ENCODE measurements at places on chromosomes 11 and 22.

GRCh38 chr22:46775850-46776826, 13.7 kb downstream of the TBC1D22A start:
- DNase-seq: no peak

DNA sequence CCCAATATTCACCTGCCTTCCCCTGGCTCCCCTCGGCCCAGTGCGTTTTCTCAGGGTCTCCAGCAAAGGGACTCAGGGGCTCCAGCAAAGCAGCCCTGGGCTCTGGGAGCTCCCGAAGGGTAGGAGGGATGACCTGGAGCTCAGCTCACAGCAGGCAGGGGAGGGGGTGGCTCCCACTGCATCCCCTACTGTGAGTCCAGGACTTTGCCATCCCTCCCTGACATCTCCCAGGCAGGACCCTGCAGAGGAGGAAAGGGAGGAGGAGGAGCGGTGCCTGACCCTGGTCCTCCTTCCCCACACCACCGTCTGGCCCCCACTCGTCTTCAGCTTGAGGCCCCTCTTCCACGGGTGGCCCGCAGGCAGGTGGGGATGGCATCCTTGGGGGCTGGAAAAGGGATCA, 5.0 kb downstream of the CABP7 start:
- no peak for DNase-seq

DNA sequence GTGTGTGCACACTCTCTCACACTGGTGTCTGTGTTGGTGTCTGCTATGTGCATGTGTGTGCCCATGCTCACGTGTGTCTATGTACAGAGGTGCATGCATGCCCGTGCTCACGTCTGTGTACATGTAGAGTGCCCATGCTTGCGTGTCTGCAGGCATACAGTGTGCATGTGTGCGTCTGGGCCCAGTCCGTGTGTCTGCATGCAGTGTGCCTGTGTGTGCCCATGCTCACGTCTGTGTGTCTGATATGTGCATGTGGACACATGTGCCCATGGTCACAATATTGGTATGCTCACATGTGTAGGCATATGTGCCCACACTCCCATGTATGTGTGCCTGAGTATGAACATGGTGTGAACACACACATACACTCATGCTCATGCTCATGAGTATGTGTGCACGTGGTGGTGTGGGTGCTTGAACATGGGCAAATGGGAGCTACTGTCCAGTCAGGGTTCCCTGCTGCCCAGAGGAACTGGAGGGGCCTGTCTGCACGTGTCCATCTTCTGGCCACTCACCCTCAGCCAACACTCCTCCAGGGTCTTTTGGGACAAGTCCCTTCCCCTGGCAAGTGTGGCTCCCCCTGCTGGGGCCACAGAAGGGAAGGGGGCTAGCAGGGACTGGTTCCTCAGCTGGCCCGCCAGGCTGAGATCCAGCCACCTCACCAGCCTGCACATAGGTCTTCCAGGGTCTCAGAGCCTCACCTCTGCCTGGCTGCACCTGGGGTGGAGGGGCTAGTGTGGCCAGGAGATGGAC, 7.3 kb upstream of the TBX1 start:
- no peak for DNase-seq

GRCh38 chr11:13896981-13897353, 65.6 kb upstream of the SPON1 start:
- DNase-seq: no peak

DNA sequence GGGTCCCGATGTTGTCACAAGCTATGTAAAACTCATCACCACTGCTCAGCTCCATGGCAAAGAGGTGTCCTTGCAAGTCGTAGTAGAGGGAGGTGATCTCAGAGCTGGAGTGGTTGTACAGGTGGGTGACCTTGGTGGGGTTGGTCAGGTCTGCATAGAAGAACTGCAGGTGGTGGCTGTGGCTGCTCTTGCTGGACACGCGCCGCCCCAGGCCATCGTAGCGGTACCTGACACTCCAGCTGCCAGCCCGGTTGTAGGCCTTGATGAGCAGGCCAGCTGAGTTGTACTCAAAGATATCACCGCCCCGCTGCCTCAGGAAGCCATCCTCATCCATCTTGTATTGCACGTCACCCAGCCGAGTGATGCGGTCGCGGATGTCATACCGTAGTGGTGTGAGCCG, 94.6 kb upstream of the NARS2 start:
- no peak for DNase-seq

GRCh38 chr11:97614606-97615005, 1224.8 kb downstream of the JRKL start:
- DNase-seq: no peak

GRCh38 chr11:11513422-11513821, 108.4 kb downstream of the GALNT18 start:
- no peak for DNase-seq

GRCh38 chr11:17927681-17928343, 85.0 kb downstream of the SERGEF start:
- DNase-seq: no peak

- no peak for DNase-seq
These were observed 351.9 kb downstream of the ETS1 start for GRCh38 chr11:128235426-128235825.

DNA sequence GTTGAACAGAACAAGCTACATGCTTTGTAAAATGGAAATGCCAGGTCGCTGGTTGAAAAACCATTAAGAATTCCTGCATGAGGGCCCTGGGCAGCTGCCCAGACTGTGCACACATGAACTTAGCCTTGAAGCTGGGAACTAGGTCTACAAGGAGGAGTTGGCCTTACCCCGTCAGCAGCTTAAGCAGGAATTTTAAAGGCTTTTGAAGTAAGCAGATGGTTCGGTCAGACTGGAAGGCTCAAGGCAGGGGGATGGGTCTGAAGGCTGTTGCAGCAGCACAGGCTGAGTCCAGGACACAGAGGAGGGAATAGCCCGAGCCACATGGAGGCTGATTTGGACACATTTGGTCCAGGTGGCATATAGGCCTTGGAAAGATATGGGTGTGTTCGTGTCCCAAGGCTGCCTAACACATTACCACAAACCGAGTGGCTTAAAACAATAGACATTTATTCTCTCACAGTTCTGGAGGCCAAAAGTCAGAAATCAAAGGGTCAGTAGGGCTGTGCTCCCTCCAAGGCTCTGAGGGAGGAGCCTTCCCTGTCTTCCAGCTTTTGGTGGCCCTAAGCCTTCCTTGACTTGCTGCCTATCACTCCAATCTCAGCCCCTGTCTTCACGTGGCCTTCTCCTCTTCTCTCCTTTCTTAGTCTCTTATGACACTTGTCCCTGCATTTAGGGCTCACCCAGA, 11.6 kb downstream of the LIF start:
- DNase-seq: no peak

- no peak for DNase-seq
These were observed 40.2 kb downstream of the FZD4 start for GRCh38 chr11:86914865-86915519.

DNA sequence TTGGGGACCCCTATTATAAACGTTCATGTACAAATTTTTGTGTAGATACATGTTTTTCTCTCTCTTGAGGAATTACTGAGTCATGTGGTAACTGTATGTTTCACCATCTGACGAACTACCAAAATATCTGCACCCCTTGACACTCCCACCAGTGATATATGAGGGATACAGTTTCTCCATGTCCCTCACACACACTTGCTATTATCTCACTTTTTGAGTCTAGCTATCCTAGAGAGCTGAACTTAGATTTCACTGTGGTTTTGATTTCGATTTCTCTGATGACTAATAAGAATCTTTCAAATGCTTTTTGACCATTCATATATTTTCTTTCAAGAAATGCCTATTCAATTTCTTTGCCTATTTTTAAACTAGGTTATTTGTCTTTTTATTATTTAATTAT, 200.2 kb downstream of the PGR start:
- no peak for DNase-seq

DNA sequence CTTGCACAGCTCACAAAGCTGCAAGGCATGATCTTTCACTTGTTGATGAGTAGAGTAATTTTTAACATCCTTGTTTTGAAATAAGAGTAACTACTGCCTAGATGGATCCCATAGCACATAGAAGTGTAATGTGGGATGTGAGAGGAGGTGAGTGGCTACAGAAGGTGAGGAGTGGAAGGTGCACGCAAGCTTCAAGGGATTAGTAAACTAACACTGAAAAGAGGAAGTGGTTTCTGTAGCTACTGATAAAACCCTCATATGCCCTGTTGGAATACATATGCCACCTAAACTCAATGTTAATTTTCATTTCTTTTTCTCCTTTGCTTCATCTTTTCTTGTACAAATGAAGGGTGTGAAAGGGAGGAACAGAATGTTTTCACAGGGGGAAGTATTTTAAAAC, 22.0 kb upstream of the CTSC start:
- no peak for DNase-seq

DNA sequence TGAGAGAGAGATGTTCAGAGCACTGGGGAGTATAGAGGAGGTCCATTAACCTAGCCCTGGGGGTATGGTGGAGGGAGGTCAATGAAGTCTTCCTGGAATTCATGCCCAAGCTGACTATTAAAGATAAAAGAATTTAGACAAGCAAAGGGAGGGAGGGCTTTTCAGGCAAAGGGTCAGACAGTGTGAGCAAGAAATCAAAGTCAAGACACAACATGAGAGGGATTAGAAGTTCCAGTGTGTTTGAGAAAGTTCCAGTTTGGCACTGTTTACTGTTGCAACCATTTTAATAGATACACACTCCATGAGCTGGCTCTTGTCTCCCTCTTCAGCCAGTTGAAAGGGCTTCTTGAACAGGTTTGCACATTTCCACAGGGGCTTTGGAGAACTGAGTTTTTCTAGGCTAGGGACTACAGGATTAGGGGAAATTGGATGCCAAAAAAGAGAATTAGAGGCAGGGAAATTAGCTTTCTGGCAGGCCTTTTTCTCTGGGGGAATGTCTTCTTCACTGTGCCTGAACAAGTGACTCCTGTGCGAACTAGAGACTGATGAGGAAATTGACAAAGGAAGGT, 14.7 kb upstream of the NNMT start:
- DNase-seq: no peak

- DNase-seq: no peak
These were observed 8.5 kb upstream of the SLN start for GRCh38 chr11:107720303-107720774.

- no peak for DNase-seq
These were observed 13.2 kb downstream of the TANGO2 start for GRCh38 chr22:20034143-20034542.

GRCh38 chr11:96293598-96294021, 49.4 kb downstream of the MAML2 start:
- DNase-seq: no peak

- no peak for DNase-seq
These were observed 2125.3 kb upstream of the RAG2 start for GRCh38 chr11:38723361-38723760.

GRCh38 chr11:75186999-75187398, 36.1 kb downstream of the SLCO2B1 start:
- no peak for DNase-seq

DNA sequence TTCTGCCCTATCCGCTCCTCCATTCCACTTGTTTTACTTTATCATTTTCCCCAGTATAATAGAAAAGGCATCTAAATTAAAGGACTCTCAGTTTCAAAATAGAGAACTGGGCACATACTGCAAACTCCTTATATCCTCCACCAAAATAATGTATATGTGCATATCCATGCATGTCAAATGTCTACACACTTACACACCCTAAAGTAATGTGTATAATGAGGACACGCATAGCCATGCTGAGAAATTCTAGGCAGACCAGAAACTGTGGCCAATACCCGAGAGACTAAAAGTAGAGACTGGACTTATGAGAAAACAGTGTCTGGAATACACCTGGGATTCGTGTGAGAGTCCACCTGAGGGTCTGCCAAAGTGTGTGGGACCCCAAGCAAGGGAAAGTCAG, 183.5 kb downstream of the CWF19L2 start:
- no peak for DNase-seq

- no peak for DNase-seq
These were observed 192.6 kb upstream of the PITPNB start for GRCh38 chr22:28111501-28112189.

DNA sequence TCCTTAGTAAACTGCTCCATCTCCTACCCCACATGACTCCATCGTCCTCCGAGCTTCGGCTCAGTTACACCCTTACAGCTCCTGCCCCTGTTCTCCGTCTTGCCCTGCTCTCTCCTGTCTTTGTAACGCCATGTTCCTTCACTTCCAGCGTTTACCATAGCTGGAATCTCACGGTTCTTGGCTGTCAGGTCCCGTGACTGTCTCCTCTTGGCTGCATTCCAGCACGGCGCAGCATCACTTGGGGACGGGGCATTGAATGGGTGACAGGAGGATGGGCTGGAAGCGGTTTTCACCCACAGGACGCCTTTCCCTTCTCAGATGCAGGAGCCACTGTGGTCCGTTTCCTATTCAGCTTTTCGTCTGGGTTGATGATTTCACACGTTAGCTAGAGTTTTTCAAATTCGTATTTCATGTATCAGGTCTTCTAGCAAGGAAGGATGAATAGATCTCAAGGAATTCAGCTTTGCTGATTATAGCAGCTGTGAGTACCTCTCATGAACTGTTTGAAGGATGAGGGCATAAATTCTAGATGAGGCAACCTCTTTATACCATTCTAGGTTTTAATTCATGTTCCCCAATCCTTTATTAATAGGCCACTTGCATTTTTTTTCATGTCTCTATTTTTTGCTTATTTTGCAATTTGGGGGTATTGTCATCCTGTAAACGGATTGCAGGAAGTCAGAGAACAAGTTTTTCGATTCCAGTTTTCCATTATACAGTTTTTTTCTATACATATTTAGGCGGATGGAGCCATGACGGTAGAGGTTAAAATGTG, 29.1 kb downstream of the ZBED4 start:
- DNase-seq: no peak

GRCh38 chr11:111081021-111081511, 164.5 kb upstream of the POU2AF2 start:
- DNase-seq: no peak

GRCh38 chr22:27292542-27293299, 508.8 kb downstream of the MN1 start:
- DNase-seq: no peak

DNA sequence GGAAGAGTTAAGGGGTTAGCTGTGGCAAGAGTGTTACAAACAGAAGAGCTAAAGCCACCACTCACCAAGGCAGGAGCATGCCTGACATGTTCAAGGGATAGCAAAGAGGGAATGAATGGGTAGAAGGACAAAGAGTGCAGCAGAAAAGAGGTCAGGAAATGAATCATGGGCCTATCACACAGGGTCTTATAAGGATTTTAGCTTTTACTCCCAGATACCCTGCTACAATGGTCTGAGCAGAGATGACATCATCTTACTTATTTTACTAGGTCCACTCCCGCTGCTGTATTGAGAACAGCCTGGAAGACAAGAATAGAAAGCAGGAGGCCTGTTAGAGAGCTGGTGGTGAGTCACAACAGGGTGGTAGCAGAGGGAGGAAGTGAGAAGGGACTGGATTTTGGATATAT, 9.8 kb downstream of the TRAF6 start:
- no peak for DNase-seq

GRCh38 chr11:32581556-32581955, 2.1 kb upstream of the EIF3M start:
- no peak for DNase-seq

- no peak for DNase-seq
These were observed 39.4 kb downstream of the ZBTB16 start for GRCh38 chr11:114098927-114099326.

GRCh38 chr11:46117842-46118241, 3.4 kb downstream of the PHF21A start:
- DNase-seq: no peak

- DNase-seq: no peak
These were observed 2.5 kb downstream of the MRGPRG start for GRCh38 chr11:3216027-3216525.

All from activated CD8-positive, alpha-beta memory T cell treated with anti-CD3 and anti-CD28 coated beads for 1 hour (primary cell).